ENCODE measurements at places on chromosomes 3 and 15.

- DNase-seq = no peak
Observed at GRCh38 chr3:65497236-65497635, 541.5 kb downstream of the MAGI1 start.

DNA sequence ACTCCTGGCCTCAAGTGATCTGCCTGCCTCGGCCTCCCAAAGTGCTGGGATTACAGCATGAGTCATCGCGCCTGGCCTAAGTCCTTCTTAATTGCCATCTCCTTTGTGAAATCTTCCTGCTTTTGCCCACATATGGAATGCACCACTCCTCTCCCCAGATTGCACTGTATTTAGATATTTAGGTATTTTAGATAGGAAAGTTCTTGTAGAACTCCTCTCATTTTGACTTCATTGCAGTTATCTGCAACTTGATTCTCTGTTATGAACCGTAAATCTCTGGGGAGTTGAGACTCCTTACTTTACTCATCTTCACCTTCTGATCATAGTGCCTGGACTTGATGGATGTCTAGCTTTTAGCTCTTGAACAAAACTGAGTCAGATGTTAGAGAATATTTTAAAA lies 150.7 kb downstream of the AKAP13 start:
- DNase-seq = no peak

GRCh38 chr3:142647856-142648255 lies 51.7 kb downstream of the PLS1 start:
- no peak for DNase-seq

- DNase-seq = no peak
Observed at GRCh38 chr15:57476533-57476975, 100.2 kb downstream of the CGNL1 start.

DNA sequence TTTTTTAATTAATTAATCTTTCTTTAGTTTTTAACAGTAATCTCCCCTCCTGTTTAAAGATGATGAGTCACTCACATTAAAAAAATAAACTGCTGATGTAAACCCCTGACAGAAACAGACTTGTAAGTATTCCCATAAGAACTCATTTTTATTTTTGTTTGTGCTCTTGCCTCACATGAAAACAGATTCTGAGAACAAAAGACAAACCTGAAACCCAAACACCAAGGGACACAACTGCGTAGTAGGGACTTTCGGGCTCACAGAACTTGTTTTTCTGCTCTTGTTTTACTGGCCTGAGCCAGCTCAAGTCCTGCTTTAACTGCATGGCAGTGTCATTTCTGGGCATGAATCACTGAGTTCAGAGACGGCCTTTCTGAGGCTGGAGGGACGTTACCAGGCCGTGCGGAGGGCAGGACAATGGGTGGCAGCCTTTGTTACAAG lies 600.8 kb downstream of the FOXP1 start:
- DNase-seq = peak; percentile 37

DNA sequence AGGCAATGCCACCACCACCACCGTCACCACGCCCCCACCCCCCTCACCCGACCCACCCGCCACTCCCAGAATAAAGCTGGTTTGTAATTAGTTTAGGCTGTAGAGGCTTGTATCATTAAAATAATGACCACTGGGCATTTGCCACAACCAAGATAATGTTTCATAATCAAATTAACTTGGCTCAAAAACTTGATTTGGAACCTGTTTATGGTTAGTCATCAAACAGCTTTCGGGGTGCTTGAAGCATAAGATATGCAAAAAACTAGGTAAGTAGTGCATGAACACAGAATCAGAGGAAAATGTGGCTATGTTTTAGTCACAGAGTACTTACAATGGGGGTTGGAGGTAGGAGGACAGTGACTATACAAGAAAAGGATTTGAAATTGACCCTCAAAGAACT lies 115.1 kb downstream of the FHIT start:
- DNase-seq = no peak

- DNase-seq = no peak
Observed at GRCh38 chr3:23592961-23593931, 212.5 kb upstream of the UBE2E1 start.

DNA sequence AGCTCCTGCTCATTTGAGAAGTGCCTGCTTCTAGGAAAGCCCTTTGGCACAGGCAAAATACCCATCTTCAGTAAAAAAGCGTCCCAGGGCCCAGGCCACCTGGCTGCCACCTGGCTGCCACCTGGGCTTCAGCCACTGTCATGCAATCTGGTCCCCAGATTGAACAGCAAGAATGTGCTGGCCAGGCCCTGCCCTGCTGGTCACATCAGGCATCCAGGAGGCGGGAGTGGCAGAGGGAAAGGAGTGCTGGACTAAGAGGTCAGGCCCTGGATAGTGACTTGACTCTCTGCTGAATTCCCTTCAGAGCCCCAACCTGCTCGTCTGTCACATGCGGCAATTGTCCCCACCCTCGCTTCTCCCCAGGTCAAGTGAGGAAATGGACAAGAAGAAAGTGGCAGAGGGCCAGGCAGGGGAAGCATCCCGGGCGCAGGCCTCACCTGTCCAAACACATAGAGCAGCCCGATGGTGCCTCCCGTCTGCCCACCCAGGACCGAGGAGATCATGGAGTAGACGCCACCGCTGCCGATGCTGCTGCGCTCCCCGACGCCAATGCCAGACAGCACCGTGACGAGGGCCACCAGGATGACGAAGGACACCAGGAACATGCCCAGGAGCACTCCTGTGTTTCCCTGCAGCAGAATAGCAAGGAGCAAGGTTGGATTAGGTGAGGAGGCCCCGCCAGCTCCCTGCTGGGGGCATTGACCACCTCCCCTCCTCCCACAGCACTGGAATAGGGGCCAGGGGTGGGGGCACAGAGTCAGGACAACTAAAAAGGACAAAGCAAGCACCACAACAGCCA lies 25.5 kb downstream of the SLC12A8 start:
- no peak for DNase-seq

- DNase-seq = no peak
Observed at GRCh38 chr15:86001200-86001599, 78.5 kb upstream of the AGBL1 start.

- no peak for DNase-seq
Observed at GRCh38 chr15:39575180-39575579, 5.7 kb upstream of the THBS1 start.

DNA sequence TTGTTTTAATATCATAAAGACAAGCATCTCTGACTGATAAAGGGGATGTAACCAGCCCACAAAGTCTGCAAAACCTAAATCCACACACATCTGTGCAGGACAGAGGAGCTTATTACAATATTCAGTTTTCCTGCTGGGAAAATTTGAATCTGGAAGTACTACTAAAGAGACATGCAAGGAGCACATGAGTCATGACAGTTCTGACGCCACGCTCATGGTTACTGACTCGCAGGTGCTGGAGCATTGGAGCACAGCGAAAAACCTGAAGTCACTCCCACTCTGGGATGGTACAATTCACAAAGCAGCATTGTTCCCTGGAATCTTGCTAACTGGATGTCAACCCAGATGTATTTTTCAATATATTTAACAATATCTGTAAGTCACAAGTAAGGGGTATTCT lies 7.6 kb upstream of the ISL2 start:
- no peak for DNase-seq

DNA sequence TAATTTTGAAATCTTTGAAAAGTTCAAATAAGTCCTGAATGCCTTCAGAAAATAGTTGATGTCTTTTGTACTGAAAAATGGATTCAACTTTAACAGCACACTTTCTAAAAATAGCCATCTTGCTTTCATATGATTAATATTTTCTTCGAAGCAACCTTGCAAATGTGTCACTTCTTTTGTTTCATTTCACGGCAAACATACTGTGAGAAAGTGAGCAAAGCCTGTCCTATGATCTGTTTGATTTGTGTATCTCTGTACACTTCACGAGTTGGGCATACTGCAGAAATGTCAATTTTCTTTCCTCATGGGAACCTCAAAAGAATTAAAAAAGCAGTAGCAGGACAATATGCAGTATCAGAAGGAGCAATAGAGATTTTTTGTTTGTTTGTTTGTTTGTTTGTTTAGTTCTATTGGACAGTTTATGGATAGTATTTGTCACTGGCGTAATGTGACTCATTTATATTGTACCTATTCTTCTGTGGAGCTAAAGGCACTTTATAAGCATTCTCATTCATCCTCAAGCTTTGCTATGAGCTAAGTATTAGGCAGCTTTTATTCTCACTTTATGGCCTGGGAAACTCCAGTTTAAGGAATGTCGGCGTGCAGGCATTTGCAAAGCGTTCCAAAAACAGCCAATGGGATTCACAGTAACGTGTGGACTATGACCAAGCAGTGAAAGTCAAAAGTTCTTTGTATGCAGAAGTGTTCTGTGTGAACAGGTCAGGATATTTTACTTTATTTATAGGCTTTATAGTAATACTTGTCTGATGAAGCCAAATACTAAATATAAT lies 572.0 kb downstream of the NAALADL2 start:
- DNase-seq = no peak

DNA sequence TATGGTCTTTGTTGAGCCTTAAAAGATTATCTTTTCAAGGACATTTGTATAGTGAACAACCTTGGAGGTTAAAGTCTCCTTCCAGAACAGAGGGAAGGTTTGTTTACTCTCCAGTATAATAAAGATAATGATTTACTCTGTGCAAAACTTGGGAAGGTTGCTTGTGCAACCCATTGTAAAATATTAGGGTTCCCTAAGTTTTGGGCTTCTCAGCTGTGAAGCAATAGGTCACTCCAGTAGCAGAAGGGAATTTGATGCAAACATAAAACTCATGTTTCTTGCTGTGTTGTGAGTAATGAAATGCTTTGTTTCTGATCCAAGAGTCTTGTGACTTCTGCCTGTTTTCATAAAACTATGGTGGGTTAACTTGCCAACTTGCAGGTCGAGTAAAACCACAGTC lies 177.5 kb downstream of the SUCNR1 start:
- DNase-seq = no peak

DNA sequence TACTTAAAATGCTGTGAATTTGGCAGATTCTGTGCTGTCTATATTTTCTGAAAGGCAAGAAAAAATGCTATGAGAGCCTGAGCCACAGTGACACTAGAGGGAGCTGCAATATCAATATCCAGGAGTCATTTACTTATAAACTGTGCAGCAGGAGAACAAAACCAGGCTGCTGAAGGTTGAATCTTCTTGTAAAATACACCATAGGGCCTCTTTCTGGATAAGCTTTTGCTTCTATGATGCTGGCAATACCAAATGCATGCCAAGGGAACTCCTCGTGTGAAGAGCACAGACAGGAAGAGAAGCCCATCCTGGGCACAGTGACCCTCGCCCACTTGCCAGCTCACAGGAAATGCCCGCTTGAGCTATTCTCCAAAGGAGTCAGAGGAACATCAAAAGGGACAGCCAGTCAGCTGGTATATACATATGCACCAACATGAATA lies 48.0 kb upstream of the TSPAN3 start:
- DNase-seq = peak; percentile 59

DNA sequence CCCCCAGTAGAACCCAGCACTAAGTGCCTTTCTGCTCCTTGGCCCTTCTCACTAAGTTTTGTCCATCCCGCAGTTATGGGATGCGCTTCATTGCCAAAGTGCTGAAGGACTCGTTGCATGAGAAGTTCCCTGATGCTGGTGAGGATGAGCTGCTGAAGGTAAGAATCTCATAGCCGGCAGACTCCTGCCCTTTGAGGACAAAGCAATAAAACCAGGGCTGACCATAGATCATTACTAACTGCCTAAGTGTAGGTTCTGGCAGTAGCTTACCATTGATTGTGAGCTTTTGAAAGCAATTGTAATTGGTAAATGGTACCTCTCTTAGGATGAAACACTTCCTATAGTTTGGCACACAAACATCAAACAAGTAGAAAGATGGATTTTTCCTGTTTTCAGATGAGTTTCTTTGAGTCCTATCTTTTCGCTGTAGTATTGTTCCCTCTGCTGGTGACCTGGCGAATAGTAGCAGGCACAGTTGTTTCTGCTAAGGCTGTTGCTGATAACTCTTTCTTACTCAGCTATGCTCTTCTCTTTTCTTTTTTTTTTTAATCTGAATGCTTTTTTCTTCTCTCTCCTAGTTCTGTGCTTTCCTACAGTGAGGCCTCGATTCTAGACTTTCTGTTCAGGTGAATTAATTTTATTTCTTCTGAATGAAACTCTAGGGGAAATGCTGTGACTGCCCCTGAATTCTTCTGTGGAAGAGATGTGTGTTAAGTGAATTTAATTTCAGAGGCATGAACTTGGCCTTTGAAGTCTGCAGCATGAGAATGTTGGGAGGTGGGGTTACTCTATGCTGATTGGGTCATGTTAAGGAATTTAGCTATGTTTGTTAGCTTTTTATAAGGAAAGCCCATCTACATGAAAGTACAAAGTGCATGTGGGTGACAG lies 47.4 kb upstream of the CRTC3 start:
- peak; percentile 44 for DNase-seq

- no peak for DNase-seq
Observed at GRCh38 chr3:157066335-157067098, 93.4 kb downstream of the CCNL1 start.

- DNase-seq = no peak
Observed at GRCh38 chr3:25911525-25912295, 121.8 kb downstream of the OXSM start.

- no peak for DNase-seq
Observed at GRCh38 chr15:34054081-34054707, 15.2 kb upstream of the AVEN start.

DNA sequence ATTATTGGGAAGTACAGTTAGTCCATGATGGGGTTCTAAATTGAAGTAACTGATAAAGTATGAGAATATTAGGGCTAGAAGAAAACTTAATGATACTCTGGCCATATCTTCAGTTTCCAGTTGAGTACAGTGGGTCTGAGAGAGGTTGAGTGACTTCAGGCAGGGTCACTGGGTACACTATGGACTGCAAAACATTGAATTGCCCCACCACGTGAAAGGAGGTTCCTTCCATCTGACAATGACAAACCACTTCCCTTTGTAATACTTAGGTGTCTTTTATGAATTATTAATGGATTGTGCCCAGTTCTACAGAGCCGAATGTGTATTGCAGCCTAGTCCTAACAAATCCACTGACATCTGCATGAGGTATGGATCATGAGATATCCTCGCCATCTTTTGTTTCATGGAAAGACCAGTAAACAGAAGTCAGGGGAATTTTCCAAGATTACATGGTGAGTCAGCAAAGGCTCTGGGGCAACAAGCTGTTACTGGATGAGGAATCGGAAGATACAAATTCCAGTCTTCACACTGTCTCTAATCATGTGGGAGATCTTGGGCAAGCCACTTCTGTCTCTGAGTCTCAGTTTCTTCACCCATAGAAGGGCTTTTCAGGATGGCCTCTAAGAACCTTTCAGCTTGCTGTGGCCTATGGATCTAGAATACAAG lies 66.5 kb upstream of the BCL6 start:
- no peak for DNase-seq

- no peak for DNase-seq
Observed at GRCh38 chr3:158820521-158820920, 18.7 kb downstream of the MFSD1 start.

- peak; percentile 87 for DNase-seq
Observed at GRCh38 chr3:177345049-177345972, 148.0 kb upstream of the TBL1XR1 start.

- no peak for DNase-seq
Observed at GRCh38 chr15:60656481-60656880, 177.5 kb upstream of the ICE2 start.

DNA sequence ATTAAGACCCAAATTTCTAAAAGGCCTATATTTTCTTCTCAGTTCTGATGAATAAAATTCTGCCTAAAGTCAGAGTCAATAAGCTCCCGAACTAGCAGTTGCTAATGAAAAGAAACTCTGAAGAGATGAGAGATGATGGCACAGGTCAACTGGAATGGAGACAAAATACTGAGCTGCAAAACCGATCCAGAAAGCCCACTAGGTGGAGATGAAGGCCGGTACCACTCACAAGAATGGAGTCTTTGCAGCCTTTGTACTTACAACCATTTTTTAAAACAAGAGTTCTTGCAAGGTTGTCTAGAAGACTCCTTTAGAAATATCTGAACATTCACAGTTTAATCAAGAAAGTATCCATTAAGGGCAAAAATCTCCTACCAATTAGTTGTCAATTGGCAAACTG lies 119.9 kb upstream of the TJP1 start:
- DNase-seq = no peak

Data from HTR-8/SVneo (cell line).